ENCODE measurements at places on chromosomes 1 and 21.

- no peak for DNase-seq
These were observed 94.1 kb downstream of the TENT5C start for GRCh38 chr1:117699953-117700352.

DNA sequence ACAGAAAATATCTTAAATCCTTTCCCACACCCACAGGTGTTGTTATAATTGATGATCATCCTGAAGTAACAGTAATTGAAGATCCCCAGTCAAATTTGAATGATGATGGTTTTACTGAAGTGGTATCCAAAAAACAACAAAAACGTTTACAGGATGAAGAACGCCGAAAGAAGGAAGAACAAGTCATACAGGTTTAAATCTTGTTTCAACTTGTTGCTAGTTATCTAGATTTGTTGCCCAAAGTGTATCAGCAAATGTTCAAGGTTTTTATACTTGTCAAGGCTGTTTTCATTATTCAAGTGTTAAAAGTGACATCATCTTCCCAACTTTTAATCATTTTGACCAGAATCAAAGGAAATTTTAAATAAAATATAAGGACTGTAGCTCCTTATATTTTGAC, 64.7 kb downstream of the PRRC2C start:
- DNase-seq, result no peak

- no peak for DNase-seq
These were observed 139.0 kb upstream of the TMEM51 start for GRCh38 chr1:15014516-15014915.

GRCh38 chr21:29511096-29511495, 212.4 kb downstream of the BACH1 start:
- no peak for DNase-seq

All from activated naive CD4-positive, alpha-beta T cell treated with Interleukin-2 at 50 U/mL for 16 hours (primary cell).